Right renal cortex interstitium (tissue), 3 donors: ENCODE measurements at places on chromosomes 5 and 9.

DNA sequence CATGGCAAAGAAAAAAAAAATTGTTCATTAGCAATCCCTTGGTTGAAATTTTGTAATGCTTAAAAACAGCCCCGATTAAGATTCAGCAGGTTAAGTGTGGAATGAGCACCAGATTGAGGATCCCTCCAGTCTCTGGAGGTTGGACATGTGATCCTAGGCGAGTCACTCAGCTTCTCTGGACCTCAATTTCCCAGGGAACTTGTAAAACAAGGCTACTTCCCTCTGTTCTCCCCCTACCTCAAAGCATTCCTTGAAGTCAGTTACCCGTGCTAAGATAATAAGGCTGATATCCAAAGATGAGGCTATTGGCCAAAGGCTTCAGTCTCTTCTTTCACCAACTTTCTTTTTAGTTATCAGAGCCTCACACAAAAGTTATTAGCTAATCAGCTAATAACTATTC is 2.9 kb downstream of the KLHL3 start:
- no peak for DNase-seq

- peak; percentile 87 for DNase-seq
Observed at GRCh38 chr5:149320791-149321330, 24.4 kb upstream of the GRPEL2 start.

GRCh38 chr5:179217356-179217755 is 127.9 kb downstream of the ADAMTS2 start:
- DNase-seq, result no peak

DNA sequence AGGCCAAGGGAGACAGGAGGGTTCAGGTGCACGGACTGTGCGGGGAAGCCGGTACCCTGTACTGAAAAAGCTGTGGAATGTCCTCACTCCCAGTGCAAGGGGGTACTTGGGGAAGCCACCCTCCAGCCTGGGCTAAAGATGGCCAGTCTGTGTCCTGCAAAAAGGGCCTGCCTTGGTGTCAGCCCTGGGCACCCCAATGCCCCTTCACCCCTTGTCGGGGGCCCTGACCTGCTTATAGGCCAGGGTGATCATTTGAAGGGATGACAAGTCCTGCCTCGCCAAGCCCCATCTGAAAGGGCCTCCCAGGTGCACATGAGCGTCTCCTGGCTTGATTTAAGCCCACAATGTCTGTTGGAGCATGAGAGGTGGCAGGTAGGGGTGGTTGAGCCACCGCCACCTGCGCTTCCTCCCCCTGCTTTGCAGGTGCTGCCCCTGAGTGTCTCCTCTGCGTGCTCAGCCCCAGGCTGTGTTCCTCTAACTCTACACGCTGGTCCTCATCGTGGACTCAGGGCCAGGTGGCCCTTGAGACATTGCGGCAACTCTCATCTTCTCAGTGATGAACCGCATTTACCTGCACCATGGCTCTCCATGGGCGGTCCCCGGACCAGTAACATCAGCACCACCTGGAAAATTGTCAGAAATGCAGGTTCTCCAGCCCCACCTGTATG is 97.0 kb downstream of the ANKRD33B start:
- no peak for DNase-seq

- no peak for DNase-seq
Observed at GRCh38 chr9:98047002-98047401, 9.5 kb upstream of the NANS start.

DNA sequence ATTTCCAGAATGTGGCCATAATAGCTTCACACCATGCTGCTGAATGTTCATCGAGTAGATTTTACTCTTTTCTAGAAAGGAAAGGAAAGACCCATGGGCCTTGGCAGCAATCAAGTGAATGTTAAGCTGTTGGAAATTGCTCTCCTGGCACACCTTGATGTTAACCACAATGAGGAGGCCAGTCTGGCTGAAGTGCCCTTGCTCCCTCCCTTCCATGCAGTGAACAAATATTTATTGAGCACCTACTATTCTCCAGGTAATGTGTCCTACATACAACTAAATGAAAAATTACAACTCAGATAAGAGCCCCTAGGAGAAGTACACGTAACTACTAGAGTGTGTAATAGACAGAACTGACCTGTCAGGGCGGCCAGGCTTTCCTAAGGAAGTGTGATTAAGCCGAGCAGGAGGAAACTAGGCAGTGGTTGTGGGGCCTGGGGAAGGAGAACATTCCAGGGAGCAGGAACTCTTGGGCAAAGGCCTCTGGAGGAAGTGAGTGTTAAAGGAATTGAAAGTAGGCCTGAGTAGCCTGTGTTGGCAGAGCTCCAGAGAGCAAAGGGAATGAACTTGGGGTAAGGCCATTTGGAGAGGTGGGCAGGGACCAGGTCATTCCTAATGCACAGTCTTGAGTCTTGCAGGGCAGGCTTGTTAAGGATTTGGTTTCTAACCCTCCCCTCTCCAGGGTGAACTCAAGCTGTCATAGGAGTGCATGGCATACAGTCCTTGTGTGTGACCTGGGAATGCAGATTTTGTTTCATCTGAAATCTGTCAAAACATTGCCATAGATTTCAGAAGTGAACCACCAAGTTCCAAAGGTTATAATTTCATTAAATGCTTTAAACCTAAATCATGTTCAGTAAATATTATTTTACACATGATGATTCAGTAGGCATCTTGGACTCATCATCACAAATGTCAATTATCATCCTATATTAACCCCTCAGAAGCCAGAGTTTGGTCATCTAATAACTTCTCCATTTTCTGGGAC is 9.0 kb upstream of the ZSWIM6 start:
- DNase-seq, result no peak

GRCh38 chr5:78627175-78627574 is 21.4 kb downstream of the LHFPL2 start:
- no peak for DNase-seq

DNA sequence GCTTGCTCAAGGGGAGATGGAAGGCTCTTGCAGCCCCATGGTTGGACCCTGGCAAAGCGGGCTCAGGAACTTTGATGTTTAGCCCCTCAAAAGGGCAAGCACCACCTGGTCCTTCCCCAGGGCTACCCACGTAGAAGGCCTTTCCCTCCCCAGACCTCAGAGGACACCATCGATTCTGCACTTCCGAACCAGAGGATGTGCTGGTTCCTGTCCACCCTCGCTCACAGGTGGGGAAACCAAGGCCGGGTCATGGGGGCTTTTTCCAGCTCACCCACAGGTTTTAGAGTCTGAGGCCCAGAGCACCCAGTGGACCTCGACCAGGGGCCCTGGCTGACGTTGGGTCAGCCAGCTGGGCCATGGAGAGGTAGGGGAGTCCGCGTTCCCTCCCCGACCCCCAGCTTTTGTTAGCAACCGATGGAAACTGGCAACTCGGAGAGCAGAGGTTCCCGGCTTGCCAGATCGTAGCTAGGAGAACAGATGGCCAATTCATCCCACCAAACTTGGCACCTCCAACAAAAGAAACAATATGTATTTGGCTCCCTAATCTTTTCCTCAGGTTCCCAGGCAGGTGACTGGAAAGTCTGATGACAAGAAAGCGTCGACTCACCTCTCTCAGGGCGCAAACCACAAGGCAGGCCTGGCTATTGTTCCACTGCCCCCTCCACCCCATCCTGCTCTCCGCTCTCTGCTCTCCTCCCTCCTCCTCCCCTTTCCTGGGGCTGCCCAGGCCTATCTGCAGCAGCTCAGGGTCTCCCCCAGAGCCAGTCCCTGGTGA is 167.6 kb upstream of the SMIM23 start:
- DNase-seq, result no peak

- no peak for DNase-seq
Observed at GRCh38 chr5:18745042-18745987, 1111.1 kb downstream of the TAF11L14 start.

GRCh38 chr9:113577525-113578261 is 114.2 kb downstream of the RGS3 start:
- DNase-seq, result no peak

GRCh38 chr9:6184749-6185645 is 30.6 kb upstream of the IL33 start:
- DNase-seq, result no peak

GRCh38 chr9:121801579-121801978 is 150.1 kb downstream of the DAB2IP start:
- DNase-seq, result no peak

- no peak for DNase-seq
Observed at GRCh38 chr5:151215546-151215880, 8.4 kb downstream of the CCDC69 start.

- DNase-seq, result no peak
Observed at GRCh38 chr9:91746904-91747303, 203.1 kb downstream of the ROR2 start.

DNA sequence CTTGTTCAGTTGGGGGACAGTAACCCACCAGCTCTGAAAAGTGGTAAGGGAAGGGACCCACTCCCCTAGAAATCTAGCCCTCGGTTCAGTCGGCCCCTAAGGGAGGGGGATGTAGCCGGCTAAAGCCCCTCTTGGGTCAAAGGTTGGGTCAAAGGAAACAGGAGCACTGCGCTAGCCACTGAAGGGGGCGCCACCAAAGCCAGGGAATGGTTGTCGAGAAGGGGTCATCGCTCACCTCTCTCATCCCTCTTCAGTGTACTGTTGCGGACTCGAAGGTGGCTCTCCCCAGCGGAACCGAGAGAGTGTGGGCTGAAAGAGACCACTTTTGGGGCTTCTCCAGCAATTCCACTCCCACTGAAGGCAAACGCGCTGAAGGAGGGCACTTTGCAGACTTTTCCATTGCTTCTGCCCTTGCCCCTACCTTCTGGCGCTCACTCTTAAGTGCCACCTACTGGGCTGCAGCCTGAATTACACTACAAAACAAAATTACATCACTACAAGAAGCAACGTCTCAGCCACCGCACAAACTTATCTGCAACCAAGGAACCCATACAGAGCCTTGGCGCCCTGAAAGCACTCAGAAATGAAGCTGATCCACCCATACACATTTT is 396.9 kb downstream of the PDE4D start:
- no peak for DNase-seq

GRCh38 chr5:115577329-115577728 is 24.9 kb downstream of the TICAM2 start:
- DNase-seq, result no peak

GRCh38 chr5:60209146-60209840 is 315.8 kb upstream of the PDE4D start:
- no peak for DNase-seq

DNA sequence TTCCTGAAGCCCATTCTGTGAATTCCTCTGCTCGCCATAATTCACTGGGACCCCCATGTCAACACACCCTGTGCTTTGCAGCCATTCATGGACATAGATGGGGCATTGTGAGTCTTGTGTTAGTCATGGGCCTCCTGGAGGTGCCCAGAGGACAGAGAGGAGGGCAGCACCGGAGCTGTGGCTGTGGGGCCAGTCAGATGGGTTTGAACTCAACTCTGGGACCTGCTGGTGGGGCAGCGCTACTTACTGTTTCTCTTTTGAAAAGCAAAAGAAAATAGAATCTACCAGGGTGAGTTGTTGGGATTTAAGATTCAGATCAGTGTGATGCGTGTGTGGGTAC is 11.3 kb upstream of the EXOC3 start:
- DNase-seq, result no peak

- no peak for DNase-seq
Observed at GRCh38 chr9:87615136-87615535, 110.8 kb upstream of the CTSL start.

DNA sequence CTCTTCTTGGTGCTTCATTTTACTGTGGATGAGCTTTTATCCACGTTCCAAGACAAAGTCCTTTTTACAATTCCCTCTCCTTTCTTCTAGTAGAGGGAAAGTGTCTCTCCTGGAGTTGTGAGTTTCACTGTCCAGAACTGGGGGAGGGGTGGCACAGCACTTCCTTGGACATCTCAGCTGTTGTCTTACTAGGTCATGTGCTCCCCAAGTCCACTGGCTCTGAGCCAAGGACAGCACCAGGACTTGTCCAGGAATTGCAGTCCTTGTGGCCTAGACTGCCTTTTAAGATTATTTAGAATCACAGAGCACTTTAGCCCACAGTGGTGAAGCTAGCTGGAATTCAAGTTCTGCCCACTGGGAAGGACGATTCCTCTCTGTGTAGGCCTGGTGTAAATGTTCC is 700.2 kb upstream of the PTPRD start:
- no peak for DNase-seq

- no peak for DNase-seq
Observed at GRCh38 chr9:115649991-115650472, 503.6 kb upstream of the PAPPA start.

DNA sequence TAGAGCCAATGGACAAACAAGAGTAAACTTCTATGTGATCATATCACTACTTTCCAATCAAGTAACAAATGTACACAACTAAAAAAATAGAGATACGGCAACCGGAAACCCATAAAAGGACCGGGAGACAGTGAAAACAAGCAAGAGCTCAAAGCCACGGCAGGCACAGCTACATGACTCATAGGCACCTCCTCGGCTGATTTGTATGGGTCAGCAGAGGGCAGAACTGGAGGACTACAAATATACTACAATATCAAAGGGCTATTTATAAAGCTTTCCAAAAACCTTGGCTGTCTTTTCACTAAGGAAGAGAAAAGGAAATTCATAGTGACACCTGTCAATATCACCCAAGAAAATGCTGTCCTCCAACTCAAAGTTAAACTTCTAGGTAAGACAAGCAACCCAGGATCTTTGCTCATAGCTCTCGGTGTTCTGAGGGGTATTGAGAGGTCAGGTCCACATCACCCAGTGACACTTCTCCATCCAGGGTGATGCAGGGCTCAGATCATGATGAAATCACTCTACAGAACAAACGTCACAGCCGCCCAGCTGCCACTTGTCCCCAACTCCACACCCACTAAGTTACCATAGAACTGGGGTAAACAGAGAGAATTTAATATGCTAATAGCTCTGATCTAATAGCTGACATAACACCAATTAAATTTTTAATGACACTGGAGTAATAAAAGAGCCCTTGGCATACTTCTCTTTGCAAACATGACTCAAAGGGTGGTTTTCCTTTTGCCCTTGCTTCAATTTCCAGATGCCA is 41.3 kb downstream of the PFDN1 start:
- DNase-seq, result no peak

DNA sequence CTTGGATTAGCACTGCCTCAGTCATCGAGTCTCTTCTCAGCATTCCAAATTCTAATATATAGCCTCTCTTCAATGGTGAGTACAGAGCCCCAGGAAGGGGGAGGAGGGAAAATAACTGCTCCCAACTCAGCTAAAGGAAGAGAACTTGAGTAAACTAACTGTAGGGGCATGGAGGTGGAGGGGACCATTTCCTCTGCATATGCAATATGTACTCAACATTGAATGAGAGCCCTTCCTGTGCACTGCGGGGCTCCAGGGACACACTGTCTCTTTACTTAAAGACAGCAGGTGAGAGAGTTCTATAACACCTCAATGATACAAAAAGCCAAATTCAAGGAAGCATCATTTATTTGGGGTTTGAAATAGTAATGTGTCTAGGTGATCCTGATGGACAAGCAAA is 75.1 kb downstream of the GNAQ start:
- DNase-seq, result no peak

GRCh38 chr9:106438928-106439327 is 424.0 kb upstream of the ZNF462 start:
- no peak for DNase-seq

GRCh38 chr9:126474206-126474765 is 139.4 kb upstream of the LMX1B start:
- DNase-seq, result no peak
